ENCODE measurements at places on chromosomes 7 and 10.
A peak's percentile ranks its signal among the peaks of the same experiment; 100 is the strongest.

DNA sequence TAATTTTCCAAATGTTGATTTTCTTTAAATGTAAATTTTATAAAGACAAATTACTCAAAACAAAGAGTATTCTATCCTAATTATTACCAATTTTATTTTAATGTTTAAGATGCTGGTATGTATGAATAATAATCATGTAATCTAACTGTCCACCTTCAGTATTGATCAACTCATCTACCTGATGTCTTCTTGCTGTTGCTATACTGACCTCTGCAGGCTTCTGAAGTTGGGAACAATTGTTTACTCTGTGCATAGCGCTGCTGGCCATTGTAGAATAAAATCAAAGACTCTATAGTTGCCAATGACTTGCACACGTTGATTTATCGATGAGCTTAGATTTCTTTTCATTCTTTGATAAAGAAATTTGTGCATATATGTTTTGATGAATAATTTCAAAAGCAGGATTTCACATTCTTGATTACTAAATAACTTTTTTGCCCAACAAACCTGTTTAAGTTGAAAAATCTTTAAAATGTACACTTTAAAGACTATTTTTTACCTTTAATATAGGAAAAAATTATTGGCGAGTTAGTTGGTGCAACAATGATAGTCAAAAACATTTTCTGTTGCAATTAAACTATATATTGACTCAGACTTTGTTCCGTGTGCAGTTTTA lies 282.3 kb downstream of the TFEC start:
- no peak for DNase-seq

DNA sequence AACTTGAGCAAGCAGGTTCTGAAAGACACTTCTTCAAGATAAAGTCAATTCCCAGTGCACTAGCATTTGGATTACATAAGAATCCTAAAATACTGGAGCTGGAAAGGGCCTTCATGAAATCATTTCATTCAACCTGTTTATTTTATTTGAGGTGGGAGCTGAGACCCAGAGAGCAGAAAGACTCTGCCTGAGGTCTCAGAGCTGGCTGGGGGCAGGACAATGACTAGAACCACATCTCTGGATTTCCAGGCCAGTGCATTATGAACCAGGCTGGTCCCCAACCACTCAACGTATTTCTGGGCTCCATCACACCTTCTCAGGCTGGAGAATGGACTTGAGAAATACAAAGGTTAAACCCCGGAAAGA lies 8.4 kb downstream of the ANXA11 start:
- no peak for DNase-seq

DNA sequence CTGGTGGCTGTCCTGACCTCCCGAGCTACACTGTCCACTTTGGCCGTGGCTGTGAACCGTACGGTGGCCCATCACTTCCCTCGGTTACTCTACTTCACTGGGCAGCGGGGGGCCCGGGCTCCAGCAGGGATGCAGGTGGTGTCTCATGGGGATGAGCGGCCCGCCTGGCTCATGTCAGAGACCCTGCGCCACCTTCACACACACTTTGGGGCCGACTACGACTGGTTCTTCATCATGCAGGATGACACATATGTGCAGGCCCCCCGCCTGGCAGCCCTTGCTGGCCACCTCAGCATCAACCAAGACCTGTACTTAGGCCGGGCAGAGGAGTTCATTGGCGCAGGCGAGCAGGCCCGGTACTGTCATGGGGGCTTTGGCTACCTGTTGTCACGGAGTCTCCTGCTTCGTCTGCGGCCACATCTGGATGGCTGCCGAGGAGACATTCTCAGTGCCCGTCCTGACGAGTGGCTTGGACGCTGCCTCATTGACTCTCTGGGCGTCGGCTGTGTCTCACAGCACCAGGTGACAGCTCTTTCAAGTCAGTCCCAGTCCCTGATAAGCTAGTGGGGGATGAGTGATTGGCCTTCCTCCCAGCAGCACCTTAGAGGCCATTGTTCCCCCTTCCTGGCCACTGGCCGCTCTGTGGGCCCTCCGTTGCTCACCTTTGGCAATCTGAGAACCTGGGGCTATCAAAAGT lies 3.0 kb downstream of the CHPF2 start:
- DNase-seq, result no peak

DNA sequence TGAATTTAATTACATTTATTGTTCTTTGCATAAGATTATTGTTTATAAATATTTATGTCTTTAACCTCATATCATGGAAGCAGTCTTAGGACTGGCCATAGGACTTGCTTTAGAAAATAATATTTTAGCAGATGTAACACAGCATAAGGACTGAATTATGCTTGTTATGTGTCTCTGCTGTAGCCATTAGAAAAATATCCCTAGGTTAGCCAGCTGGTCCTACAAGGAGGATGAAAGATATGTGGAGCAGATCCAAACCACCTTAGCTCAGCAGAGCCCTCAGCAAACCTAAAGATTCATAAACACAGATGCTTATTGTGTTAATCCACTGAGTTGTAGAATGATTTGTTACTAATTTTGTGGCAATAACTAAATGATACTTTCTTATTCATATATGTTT lies 166.0 kb upstream of the COL1A2 start:
- DNase-seq, result no peak

GRCh38 chr10:84175436-84175835 lies 1.8 kb downstream of the GPR15LG start:
- DNase-seq, result no peak

- no peak for DNase-seq
These were observed 417.6 kb upstream of the C7orf33 start for GRCh38 chr7:148172920-148173319.

GRCh38 chr10:14584661-14585060 lies 190.0 kb downstream of the FAM107B start:
- DNase-seq, result no peak

DNA sequence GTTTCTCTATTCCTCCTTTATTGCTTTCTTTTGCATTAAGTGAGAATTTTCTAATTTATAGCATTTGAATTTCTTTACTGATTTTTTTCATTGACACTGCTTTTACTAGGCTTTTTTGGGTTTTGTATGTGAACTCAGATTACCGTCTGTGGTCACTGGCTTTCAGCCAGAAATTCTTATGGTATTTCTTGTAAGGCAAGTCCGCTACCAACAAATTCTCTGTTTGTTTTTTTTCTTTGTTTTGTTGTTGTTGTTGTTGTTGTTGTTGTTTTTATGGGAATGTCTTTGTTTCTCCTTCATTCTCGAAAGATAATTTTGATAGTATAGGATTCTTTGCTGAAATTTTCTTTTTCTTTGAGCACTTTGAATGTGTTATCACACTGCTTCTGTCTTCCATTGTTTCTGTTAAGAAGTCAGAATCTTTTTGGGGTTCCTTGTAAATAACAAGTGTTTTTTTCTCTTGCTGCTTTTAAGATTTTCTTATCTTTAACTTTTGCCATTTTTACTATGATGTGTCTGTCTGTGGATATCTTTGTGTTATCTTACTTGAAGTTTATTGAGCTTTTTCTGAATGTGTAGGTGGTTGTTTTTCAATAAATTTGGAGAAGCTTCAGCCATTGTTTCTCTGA lies 7.2 kb downstream of the NET1 start:
- no peak for DNase-seq

GRCh38 chr10:128066870-128067382 lies 59.3 kb downstream of the MKI67 start:
- no peak for DNase-seq

GRCh38 chr7:17661982-17662585 lies 278.2 kb downstream of the SNX13 start:
- DNase-seq, result no peak

DNA sequence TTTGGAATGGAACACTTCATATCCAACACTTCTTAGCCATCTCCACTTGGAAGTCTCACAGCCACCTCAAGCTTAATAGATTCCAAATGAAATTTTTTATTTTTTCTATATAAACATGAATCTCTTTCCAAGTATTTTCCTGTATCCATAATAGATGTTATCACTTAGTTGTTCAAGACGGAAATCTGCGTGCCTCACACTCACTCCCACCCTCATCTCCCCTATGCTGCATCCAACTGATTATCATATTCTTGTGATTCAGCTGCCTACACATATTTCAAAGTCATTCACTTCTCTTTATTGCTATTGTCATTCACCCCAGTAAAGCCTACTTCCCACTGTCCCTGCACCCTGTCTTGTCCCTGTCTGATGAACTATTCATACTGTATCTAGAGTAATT lies 70.2 kb upstream of the MKX start:
- DNase-seq, result no peak

DNA sequence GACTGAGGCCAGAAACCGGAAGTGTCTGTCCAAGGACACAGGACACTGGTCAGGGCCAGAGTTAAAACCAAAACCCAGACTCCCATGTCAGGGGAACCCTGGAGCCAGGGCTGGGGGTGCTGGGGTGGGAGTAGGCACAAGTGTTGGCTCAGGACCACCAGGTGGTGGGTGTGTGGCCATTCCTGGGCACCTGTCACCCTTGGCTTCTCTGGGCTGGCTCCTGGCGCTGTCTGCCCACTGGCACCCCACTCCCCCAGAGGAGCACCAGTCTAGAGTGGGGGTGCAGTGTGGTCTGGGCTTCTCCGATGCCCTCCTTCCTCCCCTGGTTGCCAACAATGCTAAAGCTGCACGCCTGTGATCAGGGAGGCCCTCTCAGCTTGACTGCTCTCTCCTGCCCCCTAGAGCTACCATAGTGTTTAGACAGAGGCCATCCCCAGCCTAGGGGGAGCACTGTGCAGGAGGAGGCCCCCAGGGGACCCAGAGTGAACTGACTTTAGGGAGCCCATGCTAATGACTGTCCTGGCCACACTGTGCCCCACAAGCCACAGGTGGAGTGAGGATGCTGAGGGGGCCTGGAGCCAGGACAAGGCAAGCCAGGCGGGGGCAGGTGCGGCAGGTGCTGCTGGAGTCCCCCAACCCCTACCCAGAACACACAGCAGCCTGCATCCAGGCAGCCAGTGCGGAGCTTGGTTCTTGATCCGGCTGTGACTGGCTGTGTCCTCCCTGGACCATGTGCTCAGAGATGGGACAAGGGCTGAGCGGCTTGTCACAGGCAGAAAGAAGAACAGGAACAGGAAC lies 11.0 kb downstream of the RASGEF1A start:
- peak; percentile 50 for DNase-seq

DNA sequence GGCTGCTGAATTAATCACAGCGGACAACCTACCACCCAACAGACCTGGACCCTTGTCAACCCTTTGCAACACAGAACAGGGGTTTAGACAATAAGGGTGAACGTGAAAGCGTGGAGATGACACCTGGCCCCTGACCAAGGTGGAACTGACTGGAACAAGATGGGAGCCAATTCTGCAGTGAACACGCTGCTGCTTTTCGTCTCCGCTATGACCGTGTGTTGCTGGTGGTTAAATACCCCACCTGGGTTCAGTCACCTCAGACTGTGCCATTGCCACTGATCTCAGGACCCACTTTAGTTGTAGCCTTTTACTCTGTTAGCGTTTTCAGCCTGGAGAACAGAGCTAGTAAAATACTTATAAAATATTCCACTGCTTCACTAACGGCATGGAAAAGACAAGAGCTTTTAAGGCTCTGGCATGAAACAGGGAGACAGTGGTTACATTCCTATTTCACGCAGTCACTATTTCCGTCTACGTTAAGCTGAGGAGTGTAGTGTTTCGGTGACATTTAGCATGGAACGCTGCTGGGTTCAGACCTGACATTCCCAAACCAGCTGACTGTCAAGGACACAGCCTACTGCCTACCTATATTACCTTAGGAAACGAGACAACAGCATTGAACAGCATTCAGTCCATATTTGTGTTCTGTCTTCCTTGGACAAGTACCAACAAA lies 119.5 kb upstream of the PRSS1 start:
- DNase-seq, result no peak

- DNase-seq, result no peak
These were observed 79.6 kb downstream of the ZFAND4 start for GRCh38 chr10:45592926-45593325.

GRCh38 chr7:41538810-41539724 lies 163.8 kb downstream of the INHBA start:
- DNase-seq, result no peak

GRCh38 chr10:79025199-79025832 lies 43.5 kb upstream of the ZMIZ1 start:
- no peak for DNase-seq

GRCh38 chr7:154450451-154450850 lies 398.3 kb downstream of the DPP6 start:
- DNase-seq, result no peak

DNA sequence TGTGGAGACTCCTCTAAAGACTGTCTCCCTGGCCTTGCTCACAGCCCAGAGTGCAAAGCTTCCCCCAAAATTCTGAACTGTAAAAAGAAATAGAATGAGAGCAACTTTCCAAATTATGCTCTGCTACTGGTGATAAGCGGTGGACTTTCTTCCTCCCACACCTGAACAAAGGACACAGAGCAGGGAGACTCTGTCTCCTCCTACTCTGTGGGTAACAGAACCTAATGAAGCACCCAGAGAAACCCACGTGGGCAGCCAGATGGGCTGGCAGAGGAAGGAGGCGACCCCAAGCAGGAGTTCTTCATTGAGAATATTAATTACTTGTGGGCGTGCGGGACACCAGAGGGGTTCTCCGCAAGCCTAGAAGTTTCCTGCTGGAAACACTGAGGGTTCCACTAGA lies 139.5 kb downstream of the KMT2E start:
- no peak for DNase-seq

- DNase-seq, result peak; percentile 3
These were observed 78.6 kb upstream of the C10orf90 start for GRCh38 chr10:126749015-126749655.
